ENCODE measurements at places on chromosomes 4 and X. TPM values are rescaled to one million over a fixed set of nuclear protein-coding genes. Genes with fewer than 3 reads are reported as not detected.

DNA sequence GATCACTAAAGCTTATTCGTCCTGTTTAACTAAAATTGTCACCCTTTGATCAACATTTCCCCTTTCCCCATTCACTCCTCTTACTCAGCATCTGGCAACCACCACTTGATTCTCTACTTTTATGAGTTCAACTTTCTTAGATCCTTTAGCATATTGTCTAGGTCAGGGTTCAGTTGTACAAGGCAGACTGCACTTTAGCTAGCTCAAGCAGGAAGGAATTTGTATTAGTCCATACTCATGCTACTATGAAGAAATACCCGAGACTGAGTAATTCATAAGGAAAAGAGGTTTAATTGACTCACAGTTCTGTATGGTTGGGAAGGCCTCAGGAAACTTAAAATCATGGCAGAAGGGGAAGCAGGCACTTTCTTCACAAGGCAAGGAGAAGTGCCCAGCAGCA is 44.3 kb downstream of the TASL start:
- DNase-seq: no peak

DNA sequence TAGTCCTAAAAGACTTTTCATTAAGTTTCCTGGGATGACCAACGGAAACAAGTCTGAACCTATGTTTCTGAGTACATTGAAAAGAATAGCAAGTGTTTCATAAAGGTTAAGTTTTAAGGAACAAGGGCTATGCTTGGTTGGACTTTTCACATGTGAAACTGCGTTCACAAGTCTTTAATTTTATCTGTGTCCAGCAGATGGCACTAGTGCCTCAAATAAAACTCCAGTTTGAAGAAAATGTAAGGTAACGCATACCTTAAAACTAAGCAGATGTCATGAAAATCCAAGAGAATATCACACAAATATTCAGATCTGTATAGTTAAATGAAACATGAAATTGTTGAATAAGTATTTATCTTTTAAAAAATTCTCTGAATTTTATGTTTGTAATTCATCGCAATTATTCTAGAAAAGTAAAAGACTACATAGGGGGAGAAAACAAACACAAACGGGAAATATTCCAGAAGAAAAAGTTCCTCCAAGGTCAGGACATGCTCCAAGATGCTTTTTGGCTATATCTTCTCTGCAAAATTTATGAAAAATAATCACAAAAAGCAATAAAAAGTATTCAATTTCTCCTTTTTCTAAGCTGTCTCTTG is 89.6 kb upstream of the MAD2L1 start:
- no peak for DNase-seq

DNA sequence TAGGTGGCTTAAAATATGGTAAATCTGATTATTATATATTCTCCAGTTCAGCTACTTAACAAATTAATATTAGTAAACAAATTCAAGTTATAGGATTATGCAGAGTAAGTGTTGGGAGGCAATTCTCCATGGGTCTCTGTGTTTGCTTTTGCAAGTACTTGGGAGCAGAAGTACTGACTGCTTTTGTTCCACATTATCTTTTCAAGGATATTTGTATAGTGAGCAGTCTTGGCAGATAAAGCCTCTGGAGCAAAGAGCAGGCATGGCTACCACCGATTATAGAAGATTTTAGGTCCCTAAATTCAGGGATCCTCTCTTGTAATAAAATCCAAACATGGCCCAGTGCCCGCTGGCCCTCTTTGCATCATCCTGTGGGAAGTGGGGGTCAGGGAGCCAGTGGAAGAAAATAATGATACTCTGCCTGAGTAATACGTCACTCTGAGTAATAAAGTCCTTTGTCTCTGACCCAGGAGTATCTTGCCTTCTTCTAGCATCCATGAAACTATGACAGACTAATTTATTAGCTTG is 23.2 kb downstream of the NDNF start:
- no peak for DNase-seq

GRCh38 chrX:72604705-72605104 is 32.1 kb upstream of the HDAC8 start:
- no peak for DNase-seq

DNA sequence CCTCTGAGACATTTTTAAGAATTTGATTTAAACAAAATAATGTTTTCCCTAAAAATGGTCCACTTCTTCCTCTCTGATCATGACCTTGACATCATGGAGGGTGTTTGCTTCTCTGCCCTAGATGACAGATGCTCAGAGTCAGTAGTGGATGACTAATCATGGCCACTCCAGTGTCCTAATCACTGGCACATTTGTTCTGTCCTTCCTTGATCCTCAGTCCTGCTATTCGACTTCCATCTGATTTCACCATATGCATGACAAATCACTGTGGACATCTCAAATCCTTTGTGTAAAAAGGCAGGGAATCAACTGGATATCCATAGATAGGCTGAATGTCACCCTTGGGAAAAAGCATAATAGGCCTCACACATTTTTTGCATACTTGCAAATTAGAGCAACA is 9.0 kb downstream of the CRMP1 start:
- no peak for DNase-seq

- DNase-seq: no peak
Observed at GRCh38 chr4:4992833-4993232, 26.4 kb downstream of the CYTL1 start.

DNA sequence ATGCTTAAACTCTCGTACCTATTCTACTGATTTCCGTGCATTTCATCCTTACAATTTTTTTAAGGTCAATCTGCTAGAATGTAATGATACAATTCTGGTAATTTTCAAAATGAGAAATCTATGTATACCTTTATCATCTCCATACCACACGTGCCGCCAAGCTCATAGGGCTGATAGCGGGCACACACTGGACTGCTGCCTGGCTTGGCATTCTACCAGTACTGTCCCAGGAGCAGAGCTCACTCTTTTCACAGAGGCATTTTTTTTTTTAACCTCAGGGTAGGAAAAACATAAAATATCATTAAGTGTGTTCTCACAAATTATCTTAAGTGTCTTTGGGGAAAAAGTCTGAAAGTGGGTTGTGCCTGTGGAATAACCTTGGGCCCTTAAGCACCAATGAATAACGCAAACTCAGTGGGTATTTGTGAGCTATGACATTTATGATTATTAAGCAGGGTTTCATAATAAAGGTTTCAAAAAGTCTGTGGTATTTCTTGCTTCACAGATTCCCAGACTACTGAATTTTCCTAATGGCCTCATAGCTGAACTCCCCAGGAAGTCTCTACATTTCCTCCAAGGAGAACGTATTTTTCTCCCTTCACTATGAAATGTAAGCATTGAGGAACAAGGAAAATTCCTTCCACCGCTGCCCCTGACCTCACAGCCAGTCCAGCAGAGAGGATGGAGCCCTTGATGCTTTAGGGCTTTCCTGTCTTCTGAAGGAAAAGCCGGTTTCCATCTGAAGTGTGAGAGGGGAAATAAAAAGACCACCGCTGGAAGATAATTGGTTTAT is 125.2 kb downstream of the ELOVL6 start:
- no peak for DNase-seq

DNA sequence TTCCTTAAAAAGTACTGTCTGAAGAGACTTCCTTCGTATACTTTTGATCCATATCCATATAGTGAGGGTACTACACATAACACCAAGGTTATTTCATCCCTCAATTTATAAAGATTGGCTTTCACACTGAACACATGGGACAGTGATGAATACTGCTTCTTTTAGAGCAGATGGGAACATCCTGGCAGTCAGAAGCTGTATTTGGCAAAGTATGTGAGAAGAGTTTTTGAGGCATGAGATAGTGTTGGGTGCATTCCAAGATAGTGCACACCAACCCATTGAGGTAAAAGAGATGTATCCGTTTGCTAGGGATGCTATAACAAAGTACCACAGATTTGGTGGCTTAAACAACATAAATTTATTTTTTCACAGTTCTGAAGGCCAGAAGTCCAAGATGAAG is 141.1 kb downstream of the MOSPD2 start:
- no peak for DNase-seq

DNA sequence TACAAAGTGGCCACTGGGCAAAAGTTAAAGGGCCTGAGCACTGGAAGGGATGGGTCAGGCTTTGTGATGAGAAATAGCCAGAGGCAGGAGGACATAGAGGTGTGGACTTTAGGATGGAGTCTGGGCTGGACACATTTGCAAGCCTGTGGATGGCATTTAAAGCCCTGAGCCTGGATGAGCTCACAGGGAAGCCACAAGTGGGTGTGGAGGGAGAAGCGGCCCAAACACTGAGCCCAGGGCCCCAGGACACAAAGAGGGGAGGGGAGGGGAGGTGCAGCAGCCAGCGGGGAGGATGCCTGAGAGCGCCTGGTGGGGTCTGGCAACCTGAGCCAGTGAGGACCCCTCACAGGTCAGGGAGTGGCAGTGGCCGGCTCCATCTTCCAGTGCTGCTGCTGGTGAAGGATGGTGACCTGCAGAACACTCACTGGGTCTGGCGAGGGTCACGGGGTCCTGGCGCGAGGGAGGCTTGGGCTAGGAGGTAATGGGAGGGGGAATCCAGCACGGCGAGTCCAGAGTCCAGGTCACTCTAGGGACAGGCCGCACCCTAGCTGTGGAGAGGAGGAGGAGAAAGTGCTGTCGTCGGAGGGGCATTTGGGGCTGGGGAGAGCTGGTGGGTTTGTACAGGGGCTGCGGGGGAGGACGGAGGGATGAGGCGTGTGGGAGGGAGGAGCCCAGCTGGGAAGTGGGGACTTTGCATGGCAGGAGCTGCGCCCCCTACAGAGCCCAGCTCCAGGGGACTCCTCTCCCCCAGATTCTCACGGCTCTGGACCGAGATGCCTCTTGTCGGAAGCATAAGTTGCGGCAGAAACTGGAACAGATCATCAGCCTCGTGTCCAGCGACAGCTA is 7.0 kb downstream of the LAGE3 start:
- no peak for DNase-seq

DNA sequence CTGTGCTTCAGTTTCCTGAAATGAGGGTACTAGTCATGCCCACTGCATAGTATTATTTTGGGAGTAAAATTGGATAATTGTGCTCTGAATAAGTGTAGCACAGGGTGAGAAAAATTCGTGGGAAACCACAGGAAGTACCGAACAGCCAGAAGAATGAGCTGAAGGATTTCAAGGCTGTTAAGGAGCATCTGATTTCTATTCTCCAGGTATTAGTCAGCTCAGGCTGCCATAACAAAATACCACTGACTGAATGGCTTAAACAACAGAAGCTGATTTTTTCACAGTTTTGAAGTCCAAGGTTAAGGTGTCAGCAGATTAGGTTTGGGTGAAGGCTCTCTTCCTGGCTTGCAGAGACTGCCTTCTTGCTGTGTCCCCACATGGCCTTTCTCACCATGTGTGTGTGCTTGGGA is 41.9 kb downstream of the WWC2 start:
- peak; percentile 12 for DNase-seq

DNA sequence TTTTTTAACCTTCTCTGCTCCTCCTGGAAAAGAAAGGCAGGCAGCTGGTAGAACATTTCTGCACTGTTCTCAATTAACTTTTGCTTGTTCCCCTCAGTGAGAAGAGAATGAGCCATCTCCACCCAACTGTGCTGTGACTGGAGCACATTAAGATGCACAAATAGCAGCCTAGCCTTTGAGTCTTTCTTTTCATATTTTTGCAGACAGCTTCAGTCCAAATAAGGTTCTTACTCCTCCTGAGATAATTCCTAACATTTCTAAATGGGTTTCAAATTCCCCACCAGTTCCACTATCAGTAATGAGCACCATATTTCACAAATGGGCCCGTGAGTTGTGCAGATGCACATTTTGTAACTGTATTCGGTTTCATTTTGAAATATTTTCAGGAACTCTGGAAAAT is 118.6 kb downstream of the SPCS3 start:
- DNase-seq: no peak

- DNase-seq: no peak
Observed at GRCh38 chrX:41909068-41909467, 14.3 kb downstream of the CASK start.

The JAKMIP1 gene
- total RNA-seq: not detected

The RUFY3 gene
- total RNA-seq: 38.6 TPM

The HEPH gene
- total RNA-seq: 0.42 TPM

The GAGE12E gene
- not detected for total RNA-seq

The AMOT gene
- 2.7 TPM for total RNA-seq

The CT45A2 gene
- not detected for total RNA-seq
